ENCODE measurements at places on chromosomes 6 and 20.

DNA sequence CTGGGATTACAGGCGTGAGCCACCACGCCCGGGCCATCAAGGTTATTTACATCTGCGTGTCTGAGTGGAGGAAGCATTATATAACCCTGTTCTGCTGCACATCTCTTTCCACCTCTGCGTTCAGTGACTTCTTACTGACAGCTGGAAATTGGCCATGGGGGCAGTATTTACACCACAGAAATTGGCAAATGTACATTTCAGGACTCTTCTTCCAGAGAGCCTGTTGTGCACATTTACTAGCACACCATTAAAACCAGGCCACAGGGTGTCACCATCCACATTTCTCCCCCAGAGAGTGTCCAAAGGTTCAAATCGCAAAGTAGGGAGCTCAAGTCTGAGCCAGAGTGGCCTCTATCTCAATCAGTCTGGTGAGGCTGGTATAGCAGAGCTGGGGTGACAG, 62.9 kb upstream of the SNX9 start:
- no peak for DNase-seq

GRCh38 chr20:59033616-59034165, 1.6 kb upstream of the ATP5F1E start:
- DNase-seq: no peak

GRCh38 chr20:36991703-36992102, 40.2 kb upstream of the SAMHD1 start:
- no peak for DNase-seq

- no peak for DNase-seq
Measured at GRCh38 chr20:45470937-45471336, 1.4 kb downstream of the WFDC2 start.

DNA sequence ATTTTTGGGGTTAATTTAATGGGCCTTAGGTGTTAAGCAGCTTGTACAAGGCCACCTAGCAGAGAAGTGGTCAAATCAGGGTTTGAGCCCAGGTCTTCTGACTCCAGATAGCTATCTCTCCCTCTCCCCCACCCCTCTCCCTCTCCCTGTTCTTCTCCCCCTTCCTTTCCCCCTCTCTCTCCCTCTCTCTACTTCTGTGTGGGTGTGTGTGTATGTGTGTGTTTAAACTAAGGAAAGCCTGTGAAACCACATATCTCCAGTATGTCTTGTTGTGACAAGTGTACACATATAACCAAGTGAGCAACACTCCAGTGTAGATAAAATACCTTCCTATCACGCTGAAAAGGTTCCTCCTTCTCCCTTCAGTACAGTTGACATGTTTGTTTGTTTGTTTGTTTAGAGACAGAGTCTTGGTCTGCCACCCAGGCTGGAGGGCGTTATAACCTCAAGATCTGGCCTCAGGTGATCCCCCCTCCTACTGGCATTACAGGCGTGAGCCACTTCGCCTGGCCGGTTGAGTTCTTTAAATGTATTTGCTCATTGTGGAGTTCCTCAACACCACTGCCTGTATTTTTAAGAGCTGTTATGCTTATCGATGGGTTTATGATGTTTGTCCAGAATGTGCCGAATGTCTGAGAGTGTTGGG, 140.4 kb downstream of the JARID2 start:
- no peak for DNase-seq

DNA sequence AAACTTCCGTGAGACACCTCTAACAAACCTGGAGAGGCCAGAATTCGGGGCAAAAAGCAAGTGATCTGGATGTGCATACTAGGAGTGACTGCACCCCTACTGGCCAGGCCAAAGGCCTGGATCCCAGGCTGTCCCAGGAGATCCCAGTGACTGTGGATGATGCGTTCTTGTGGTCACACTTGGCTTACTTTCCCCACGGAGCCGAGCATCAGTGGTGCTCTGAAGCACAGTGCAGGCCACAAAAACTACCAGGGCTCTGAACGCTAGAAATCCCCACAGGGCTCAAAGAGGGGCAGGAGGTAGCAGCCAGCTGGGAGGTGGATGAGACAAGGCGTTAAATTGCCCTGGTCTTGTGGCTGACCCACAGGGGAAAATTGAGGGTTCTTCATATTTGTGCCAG, 7.1 kb downstream of the TRIM26 start:
- DNase-seq: no peak

GRCh38 chr20:63042448-63043071, 35.8 kb upstream of the BHLHE23 start:
- no peak for DNase-seq

DNA sequence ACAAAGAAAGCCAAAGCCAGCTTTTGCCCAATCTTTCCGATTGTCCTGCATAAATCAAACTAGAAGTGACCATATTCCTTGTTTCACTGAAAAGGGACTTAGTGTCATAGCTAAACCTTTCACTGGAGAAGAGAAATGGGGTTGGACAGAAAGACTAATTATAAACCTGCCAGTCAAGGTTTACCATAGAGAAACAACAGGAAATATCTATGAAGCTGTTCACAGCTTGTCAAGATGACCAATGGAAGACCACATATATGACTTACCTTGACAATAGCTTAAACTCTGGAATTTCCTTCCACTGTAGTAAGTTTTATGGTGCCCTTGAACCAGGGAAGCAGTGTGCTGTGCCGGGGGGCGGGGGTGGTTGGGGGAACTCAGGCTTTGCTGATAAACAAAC, 107.7 kb upstream of the PHACTR1 start:
- no peak for DNase-seq

DNA sequence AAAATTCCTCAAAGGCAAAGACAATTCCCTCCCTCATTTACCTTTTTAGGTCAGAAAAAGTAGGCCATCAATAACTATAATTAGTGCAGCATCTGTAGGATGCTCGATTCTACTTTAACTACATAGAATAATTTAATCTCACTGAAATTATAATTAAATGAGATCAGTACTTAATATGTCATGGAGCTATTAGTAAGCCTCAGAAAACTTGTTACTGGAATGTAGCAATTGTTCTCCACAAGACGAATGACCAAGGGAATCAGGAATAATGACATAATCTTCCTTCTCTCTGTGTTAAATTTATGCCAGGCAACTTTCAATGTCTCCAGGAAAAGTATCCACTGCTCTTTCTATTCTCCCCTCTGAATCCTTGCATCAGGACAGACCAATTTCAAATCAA, 34.1 kb downstream of the SESN1 start:
- no peak for DNase-seq

- no peak for DNase-seq
Measured at GRCh38 chr20:1241456-1241855, 15.6 kb downstream of the RAD21L1 start.

GRCh38 chr6:63426844-63427243, 107.1 kb upstream of the LGSN start:
- DNase-seq: no peak

- no peak for DNase-seq
Measured at GRCh38 chr6:25384967-25385366, 105.8 kb downstream of the CARMIL1 start.

- no peak for DNase-seq
Measured at GRCh38 chr20:49809803-49810359, 2.7 kb upstream of the SLC9A8 start.

GRCh38 chr6:16324606-16325225, 86.3 kb downstream of the GMPR start:
- DNase-seq: no peak

- no peak for DNase-seq
Measured at GRCh38 chr20:33594743-33595142, 67.4 kb upstream of the C20orf144 start.

DNA sequence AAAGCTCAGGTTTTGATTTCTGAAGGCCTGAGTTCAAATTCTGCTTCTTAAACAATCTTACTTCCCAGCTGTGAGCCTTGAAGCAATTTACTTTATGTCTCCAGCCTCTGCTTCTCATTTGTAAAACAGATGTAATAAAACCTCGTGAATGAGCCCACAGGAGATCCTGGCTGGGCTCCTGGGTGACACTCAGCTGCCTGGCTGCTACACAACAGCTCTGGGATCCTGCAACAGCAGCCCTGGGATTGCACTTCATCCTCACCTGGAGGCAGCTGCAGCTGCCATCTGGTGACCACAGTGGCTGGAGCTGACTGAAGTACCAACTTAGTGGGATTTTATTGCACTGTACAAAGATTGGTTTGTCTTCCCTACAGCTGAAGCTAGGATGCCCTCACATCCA, 98.6 kb downstream of the NDUFAF5 start:
- DNase-seq: no peak
